ENCODE measurements at places on chromosomes 1 and 21.

DNA sequence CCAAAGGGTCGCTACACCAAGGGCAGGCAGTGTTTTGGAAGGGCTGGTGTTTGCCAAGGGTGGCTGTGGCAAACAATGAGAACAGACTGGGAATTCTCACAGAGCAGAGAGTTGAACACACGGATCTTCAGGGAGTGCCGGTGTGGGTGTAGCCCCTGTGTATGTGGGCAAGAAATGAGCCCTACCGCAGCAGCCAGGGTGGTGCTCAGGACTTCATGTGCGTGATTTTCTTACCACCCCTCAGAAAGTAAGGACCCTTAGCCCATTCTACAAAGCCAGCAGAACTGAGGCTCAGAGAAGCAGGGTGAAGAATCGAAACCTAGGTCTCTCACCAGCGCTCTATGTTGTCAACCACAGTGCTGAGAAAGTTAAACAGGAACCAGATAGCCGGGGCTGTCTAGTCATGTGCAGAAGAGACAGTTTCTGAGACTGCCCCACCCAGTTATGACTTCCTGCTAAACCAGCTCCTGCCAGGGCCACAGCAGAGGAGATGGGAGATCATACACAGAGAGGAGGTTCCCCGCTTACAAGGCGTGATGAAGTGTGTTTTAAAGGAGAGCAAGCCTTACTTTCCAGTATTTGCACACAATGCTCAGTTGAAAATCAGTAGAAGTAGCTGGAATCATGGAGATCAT lies 21.9 kb upstream of the MORC3 start:
- peak; percentile 92 for DNase-seq

DNA sequence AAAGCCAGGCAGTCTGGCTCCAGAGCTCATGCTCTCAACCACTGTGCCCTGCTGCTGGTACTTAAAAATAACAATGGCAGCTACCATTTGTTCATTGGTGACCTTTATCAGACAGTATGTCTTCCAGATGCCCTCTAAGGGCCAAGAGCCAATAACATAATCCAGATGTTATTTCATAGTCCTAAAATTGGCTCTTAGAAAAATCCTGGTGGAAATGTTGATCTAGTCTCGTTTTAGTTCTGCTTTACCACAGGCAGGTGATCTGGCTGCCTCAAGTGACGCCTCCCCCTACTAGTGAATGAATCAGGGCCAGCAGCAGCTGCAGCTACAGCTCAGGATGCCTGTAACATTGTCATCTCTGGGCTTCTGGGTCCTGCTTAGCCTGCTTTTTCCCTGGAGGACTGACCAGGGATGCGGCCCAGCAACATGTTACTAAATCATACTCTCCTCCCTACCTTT lies 12.6 kb upstream of the HMGN2 start:
- DNase-seq = no peak

DNA sequence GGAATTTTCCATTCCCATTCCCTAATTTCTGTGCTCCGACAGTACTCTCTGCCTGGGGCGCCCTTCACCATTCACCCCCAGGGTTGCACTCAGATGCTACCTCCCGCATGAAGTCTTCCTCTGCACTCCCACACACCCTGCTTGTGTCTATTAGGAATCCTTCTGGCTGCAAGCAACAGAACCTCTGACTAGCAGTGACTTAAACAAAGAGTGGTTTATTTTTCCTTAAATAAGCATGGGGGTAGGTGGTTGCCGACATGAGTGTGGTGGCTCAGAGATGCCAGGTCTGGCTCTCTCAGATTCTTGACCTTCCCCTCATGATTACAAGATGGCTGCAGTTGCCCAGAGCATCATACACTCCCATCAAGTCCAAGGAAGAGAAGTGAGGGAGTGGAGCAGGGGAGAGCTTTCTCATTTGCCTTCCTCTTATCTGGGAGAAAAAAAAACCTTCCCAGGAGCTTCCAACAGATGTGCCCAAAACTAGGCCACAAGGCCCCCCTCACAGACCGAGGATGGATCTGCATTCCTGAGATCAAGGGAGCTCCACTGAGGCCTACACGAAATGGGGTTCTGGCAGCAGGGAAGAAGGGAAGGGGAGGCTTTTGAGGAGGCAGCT lies 49.6 kb upstream of the LBR start:
- no peak for DNase-seq

GRCh38 chr1:208228550-208228949 lies 15.6 kb downstream of the PLXNA2 start:
- no peak for DNase-seq

DNA sequence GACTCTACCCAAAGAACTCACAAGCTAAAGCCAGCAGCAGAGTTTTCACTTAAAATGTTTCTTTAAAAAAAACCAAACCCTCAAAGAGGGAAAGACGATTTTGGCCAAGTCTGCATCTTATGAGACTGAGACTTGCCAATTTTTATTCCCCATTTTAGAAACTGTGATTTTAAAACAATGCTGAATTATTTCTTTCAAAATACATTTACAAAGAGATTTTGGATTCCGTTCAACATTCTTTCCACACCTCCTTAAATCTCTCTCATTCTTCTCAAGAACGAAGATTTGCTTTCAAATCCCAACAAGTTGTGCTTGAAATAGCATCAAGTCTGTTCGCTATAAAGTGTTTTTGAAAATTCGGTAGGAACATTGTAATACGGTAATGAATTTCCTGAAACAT lies 133.9 kb upstream of the VANGL1 start:
- no peak for DNase-seq
